Stimulated activated CD4-positive, alpha-beta T cell treated with anti-CD3 and anti-CD28 coated beads, TNF-alpha, amount 100 ng/mL, for 1 hour (primary cell): ENCODE measurements at places on chromosomes 12 and 14.

- DNase-seq, result no peak
These were observed 28.4 kb upstream of the FOXN3 start for GRCh38 chr14:89445273-89445973.

GRCh38 chr14:89418452-89418851 is 1.4 kb upstream of the FOXN3 start:
- DNase-seq, result no peak

DNA sequence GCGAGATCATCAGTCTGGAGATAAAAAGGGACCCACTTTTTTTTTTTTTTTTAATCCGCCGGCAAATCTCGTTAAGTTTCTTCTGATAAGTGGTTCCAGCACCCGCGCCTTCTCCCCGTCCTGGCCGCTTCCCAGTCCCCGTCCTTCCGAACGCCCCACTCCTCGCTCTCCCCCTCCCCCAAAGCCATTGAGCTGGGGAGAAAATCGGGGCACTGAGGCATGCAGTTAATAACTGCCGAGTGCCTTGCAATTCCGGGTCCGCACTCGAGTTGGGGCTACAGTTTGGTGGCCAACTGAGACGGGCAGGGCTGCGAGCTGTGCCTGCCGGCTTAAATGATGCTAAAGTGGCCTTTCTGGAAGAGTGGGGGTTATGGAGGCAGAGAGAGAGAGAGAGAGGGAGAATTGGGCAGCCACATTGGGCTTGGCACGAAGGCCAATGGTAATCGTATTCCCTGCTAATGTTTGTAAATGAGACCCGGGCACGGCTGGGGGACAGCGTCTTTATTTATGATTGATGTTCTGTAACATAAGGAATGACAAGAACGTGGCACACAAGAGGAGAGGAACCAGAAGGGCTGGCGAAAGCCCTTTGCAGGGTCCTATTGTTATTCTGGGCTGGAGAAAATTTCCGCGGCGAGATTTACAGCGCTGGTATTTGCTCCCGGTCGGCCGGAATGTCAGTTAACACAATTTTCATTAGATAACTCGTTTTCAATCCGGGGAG is 115.4 kb upstream of the MYL2 start:
- DNase-seq, result no peak

DNA sequence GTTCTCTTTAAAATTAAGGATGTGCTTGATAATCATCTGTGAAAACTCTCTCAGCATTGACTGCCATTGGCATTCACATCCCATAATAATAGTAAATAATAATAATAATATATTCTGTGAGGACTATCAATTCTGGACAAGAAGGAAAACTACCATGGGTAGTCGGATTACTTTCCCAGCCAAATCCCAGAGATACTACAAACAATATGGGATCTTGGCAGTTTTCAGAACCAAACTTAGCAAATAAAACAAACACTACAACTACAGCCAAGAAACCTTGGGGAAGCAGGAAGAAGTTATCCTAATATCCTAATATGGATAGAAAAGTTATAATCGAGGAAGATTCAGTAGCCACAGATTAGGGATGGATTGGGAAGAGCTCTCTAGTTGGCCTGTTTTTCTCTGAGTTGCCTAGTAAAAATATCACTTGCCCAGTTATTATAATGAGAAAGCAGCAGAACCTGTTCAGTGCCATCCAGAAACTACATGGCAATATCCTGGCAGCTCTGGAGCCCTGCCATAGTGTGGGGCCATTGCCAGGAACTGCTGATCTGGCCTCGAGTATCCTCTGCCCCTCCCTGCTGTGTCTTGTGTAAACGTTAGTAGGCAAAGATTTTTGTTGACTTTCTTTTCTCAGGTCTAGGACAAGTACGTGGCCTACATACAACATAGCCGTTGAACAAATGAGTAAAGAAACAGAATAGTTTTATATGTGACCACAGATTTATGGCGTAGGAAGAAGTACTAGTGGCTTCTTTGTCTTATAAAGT is 193.5 kb downstream of the SLC2A13 start:
- DNase-seq, result no peak

DNA sequence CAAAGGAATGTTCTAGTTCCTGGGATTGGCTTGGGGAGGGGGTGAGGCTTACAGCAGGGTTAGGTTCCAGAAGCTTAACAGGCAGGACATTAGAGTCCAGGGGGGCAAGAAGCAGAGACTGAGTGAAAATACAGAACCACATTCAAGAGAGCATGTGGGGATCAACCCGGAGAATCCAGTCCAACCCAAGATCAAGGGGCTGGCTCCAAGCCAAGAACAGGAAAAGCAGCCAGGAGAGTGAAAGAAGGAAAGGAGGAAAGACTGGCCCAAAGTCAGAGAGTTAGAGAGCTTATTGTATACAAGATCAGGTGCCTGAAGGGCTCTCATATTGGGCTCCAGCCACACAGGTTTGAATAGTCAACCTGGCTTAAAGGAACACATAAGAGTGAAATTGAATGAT is 190.3 kb upstream of the CDKN3 start:
- no peak for DNase-seq

- DNase-seq, result no peak
These were observed 38.8 kb downstream of the SYNE3 start for GRCh38 chr14:95477411-95478269.

- DNase-seq, result no peak
These were observed 349.9 kb downstream of the ETNK1 start for GRCh38 chr12:22974865-22975264.

- no peak for DNase-seq
These were observed 1.9 kb downstream of the APEX1 start for GRCh38 chr14:20456971-20457370.

DNA sequence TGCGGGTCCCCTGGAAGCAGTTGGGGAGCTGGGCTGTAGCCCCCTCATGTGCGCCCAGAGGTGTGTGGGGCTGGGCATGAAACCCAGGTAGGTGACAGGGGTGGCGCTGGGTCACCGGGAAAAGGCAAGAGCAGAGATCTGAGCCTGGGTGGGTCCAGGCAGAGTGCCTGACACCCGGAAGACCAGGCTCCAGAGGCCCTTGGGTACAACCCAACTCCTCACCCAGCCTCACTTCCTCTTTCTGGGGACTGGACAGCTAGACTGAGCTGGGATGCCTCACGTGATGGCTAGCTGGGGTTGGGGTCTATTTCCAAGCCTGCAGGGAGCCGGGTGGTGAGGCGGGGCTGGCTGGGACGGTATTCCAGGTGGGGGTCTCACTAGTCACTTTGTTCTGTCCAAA is 16.3 kb upstream of the CYP46A1 start:
- no peak for DNase-seq

DNA sequence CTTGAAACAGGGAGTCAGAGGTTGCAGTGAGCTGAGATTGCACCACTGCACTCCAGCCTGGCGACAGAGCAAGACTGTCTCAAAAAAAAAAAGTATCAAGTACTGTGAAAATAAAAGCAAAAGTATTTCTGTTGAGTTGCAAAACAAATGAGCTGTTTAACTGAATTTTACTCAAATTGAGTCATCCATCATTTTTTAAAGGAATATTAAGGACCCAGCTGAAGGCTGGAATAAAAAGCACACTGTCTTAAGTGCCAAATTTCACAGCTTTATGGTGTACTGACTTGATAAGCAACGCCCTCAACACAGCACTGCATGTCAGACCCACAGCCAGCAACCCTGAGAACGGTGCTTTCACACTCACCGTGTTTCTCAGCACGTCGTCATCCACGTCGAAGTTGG is 57.9 kb downstream of the AMN start:
- DNase-seq, result no peak

GRCh38 chr12:131776237-131776889 is 51.8 kb upstream of the MMP17 start:
- DNase-seq, result no peak

GRCh38 chr12:132411457-132411856 is 78.5 kb upstream of the FBRSL1 start:
- no peak for DNase-seq

DNA sequence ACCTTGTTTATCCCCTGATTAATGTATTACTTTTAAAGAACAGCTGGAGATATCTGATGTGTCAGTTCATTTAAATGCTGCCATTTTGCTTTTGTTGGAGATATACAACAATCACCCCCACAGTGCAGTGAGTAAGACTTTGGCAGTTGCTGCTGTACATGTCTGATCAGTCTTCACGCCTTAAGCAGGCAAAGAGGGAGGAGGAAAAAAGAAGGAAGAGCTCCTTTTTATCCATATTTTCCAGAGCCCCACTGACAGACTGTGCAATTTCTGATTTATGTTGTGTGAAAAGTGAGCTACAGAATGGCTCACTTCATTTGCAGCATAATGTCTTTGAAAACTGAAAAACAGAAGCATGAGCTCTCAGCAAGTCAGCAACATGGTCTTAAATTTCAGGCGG is 319.7 kb upstream of the LRIG3 start:
- no peak for DNase-seq
